ENCODE measurements at places on chromosomes 4 and X.

GRCh38 chr4:2304877-2305561, 43.1 kb upstream of the MXD4 start:
- no peak for DNase-seq

DNA sequence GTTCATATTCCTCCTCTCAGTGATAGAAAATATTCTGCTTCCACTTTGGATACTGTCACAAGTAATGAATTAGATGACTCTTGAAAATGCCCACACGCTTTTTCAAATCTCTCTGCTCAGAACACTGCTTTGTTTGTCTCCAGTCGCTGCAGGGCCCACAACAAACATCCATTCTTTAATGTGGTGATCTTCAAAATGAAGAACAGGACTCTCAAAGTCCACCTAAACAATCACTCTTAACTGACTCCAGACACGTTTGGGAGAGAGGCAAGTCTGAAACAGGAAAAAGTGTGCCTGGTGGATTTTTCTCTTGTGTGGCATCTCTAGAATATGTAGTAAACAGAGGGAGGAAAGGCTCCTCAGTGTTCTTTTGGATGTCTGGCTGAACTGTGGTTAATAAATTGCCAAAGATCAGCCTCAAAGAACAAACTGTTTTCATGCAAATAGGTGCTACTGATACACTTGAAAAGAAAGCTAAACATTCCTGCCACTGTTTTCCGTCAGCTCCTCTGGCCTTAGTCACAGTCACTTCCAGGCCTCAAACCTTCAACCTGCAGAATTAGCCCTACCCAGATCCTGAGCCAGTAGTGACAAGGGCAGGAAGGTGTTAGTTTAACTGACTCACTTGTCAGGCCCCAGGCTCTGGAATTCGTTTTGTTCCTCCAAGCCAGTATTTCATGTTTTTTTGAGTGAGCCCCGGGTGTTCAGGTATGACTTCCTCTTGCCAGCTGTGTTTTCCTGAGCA, 259.6 kb upstream of the GPC4 start:
- no peak for DNase-seq

- no peak for DNase-seq
Measured at GRCh38 chrX:86028681-86029080, 18.7 kb downstream of the CHM start.

DNA sequence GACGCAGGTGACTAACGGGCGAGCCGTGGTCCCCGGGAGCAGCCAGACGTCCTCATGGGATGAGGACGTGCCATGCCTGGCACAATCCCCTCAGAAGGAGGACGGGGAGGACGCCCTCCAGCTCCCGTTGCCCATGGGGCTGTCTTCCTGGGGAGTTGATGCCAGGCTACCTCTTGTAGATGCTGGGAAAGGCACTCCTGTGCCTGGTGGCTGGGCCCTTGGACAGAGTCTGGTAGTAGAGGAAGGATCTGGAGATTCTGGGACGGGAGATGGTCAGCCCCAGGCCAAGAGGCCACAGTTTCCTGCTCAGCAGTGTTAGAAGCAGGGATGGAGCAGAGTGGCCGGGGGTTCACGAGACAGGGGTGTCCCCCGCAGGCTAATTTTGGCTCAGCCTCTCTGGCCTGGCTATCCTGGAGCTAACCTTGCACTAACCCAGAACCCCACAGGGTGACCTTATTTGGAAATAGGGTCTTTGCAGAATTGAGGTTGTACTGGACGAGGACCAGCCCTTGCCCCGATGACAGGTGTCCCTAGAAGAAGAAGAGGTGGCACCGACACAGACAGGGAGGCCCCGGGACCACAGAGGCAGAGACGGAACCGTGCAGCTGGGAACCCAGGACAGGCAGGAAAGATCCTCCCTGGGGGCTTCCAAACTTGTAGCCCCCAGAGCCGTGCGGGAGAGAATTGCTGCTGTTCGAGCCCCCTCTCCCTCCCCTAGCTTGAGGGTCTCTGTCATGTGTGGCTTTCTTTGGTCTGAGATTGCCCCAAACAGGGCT, 50.1 kb upstream of the ADRA2C start:
- no peak for DNase-seq

GRCh38 chrX:153495362-153495751, 577 bp downstream of the BGN start:
- DNase-seq: no peak

DNA sequence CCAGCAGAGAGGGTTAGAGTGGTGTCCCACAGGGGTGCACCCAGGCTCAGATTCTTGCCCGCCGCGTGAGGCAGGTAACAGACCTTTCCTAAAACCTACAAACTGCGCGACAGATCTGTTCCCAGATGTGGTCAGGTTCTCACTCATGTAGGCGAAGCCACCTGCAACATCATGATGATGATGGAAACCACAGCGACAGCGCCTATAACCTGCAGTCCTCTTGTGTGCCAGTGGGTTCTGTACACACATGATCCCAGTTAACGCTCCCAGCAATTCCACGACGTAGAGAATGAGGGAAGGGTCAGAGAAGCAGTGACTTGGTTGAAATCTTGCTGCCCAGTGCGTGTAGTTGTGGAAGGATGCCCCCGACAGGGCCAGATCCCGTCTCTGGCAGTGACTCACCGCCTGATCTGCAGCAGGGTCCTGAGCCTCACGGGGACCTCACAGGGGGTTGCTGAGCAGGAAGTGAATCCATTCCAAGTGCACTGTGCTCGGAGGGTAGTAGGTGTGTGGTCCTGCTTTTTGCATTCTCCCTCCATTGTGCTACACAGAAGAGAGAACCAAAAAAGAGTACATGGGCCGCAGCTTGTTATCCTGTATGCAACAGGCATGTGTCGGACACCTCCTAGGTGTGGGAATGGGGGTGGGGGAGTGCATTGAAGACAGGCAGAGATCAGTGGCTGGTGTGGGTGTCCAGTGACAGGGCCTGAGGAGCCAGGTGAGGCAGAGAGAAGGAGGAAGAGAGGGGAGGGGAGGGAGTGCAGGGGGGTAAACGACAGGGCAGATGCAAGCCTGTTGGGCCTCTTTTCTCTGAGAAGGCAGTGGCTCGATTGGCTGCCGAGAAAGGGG, 66.6 kb downstream of the MTMR1 start:
- no peak for DNase-seq

DNA sequence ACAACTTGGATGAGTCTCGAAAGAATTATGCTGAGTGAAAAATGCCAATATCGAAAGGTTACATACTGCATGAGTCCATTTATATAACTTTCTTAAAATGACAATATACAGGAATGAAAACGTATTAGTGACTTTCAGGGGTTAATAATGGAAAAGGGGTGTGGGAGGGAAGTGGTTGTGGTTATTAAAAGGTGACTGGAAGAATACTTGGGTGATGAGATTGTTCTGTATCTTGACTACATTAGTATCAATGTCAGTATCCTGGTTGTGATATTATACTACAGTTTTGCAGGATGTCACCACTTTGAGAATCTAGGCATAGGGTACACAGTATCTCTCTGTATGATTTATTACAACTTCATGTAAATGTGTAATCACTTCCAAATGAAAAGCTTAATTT, 204.5 kb downstream of the DTHD1 start:
- no peak for DNase-seq

GRCh38 chr4:6217716-6218381, 17.5 kb upstream of the JAKMIP1 start:
- DNase-seq: no peak

DNA sequence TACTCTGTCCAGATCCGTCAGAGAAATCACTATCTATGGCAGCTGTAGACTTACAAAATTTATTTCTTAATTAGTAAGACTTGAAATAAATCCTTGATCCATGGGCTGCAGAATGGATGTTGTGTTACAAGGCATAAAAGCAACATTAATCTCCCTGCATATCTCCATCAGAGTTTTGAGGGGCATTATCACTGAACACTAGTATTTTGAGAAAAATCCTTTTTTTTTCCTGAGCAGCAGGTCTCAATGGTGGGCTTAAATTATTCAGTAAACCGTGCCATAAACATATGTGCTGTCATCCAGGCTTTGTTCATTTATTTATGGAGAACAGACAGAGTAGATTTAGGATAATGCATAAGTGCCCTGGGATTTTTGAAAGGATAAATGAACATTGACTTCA, 457.9 kb upstream of the CTSO start:
- no peak for DNase-seq

DNA sequence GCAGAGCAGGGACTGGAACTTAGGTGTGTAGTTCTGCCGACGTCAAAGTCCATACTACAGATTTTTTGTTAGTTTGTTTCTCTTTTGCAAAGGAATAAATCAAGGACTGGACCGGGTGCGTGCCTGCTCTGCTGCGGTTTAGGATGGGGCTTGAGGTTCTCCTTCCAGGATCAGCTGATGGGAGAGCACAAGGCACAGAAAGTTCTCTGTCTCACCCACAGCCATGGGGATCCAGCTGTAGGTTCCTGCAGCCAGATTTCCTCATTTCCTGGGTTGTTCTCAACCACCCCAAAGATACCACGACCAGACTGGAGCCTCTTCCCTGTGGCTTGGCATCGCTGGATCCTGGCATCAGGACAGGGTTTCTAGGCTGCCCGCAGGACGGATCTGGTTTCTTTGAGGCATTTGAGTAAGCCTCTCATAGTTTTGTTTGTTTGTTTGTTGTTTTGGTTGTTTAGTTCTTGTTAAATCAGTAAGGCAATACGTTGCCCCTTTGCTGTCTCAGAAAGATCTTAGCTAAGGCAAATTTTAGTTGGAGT, 789 bp upstream of the SRPX start:
- no peak for DNase-seq

DNA sequence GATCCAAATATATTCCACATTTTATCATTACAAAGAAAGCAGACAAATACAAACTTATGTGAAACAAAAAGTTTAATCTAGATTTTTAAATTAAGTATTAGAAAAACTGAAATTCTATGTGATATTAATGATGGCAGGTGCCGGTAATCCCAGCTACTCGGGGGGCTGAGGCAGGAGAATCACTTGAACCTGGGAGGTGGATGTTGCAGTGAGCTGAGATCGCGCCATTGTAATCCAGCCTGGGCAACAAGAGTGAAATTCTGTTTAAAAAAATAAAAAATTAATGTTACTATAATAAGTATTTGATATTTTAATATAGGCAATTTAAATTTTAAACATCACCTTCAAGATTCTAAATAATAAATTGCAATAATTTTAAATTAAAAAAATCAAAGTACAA, 400.6 kb downstream of the PABPC4L start:
- DNase-seq: no peak

DNA sequence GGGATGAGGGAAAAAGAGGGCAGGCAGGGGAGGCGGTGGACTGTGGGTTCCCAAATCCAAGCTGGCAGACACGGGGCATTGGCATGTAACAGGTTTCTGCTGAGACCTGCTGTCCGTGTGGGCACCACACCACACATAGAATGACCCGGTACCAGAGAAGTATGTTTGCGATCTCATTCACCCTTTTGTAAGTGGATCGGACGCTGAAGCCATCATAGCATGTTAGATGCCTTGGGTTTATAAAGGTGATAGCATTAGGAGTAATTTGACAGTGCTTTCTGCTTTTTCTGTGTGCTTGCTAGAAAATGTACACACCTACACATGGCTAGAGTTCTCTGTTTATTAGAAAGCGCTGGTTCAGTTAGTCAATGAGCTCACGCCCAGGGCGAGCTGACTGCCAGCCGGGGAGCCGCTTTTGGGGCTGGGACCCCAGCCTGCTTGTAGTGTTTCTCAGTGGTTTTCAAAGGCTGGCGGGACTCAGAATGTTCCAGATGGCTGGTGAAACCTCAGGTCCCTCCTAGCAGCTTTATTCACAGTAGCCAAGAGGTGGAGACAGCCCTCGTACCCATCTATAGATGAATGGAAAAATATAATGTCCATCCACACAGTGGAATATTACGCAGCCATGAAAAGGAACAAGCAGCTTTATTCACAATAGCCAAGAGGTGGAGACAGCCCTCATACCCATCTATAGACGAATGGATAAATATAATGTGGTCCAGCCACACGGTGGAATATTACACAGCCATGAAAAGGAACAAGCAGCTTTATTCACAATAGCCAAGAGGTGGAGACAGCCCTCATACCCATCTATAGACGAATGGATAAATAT, 579 bp downstream of the IL3RA start:
- DNase-seq: no peak

GRCh38 chr4:101865501-101866062, 75.1 kb downstream of the BANK1 start:
- no peak for DNase-seq

DNA sequence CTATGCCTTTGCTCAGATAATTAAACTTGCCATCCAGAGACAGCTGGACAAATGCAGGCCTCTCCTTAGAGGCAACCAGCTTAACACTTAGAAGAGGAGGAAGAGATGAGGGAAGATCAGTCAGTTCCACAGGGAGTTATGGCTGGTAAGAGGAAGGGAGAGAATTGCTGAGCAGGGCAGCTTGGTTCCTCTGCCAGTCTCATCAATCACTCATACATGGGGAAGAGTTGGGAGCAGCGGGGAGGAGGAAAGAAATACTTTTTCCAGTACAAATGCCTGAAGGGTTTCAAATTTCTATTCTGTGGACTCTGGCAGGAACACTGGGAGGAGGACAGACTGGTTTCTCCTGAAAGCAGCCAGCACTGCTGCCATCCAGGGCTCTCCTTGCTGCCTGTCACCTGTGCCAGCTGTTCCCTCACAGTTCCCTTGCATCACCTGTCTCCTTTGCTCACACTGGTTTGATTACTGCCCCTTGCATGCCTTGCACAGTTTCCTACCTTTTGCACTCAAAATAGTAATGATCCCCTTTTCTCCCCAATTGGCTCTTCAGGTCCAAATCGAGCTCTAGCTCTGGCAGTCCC, 59.5 kb downstream of the PGRMC2 start:
- DNase-seq: no peak

- no peak for DNase-seq
Measured at GRCh38 chr4:150679018-150679764, 97.2 kb downstream of the MAB21L2 start.

- DNase-seq: no peak
Measured at GRCh38 chrX:13014111-13015096, 30.0 kb downstream of the FAM9C start.

DNA sequence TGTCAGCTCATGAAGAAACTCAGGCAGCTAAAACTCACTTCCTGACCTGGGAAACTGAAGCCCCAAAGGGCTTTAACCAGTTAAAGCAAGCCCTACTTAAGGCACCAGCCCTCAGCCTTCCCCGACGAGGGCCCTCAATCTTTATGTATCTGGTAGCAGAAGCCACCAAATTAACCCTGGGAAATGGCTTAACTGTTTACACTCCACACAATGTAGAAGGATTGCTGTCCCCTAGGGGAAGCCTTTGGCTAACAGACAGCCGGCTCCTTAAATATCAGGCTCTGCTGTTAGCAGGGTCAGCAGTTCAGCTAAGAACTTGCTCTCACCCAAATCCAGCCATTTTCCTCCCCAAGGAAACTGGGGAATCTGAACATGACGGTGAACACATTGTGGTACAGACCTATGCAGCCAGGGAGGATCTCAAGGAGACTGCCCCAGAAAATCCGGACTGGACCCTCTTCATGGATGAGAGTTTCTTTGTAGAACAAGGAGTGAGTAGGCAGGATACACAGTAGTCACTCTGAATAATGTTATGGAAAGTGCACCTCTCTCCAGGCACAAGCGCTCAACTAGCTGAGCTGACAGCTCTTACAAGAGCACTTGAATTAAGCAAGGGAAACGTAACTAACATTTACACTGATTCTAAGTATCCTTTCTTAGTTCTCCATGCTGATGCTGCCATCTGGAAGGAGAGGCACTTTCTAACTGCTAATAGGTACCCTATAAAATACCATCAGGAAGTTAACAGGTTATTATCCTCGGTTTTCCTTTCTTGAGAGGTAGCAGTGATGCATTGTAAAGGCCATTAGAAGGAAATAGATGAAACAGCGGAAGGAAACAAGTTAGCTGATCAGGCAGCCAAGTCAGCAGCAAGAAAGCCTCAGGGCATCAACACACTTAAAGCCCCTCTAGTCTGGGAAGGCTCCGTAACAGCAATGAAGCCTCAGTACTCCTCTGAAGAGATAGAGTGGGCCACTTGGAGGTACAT, 9.6 kb upstream of the NAF1 start:
- no peak for DNase-seq

All from iPS DF 6.9 (cell line).